ENCODE measurements at places on chromosomes 6 and 20. TPM values are rescaled to one million over a fixed set of nuclear protein-coding genes. Genes with fewer than 3 reads are reported as not detected.

Gene GUCA1A
- not detected for polyA plus RNA-seq

Gene SYNDIG1
- polyA plus RNA-seq, result not detected

Gene EGFL8
- 0.30 TPM for polyA plus RNA-seq

Gene MARCKS
- not detected for polyA plus RNA-seq

Gene KCNQ5
- polyA plus RNA-seq, result 4.6 TPM

Gene HLA-DRB1
- polyA plus RNA-seq, result 3.1 TPM

Gene HEY2
- polyA plus RNA-seq, result 0.14 TPM

Gene PLCB4
- polyA plus RNA-seq, result not detected

Gene WFDC5
- not detected for polyA plus RNA-seq

Gene CEP43
- polyA plus RNA-seq, result 3.3 TPM

Gene PDE7B
- polyA plus RNA-seq, result 0.75 TPM

Gene FOXF2
- polyA plus RNA-seq, result not detected

Gene PLCB1
- polyA plus RNA-seq, result 2.3 TPM

DNA sequence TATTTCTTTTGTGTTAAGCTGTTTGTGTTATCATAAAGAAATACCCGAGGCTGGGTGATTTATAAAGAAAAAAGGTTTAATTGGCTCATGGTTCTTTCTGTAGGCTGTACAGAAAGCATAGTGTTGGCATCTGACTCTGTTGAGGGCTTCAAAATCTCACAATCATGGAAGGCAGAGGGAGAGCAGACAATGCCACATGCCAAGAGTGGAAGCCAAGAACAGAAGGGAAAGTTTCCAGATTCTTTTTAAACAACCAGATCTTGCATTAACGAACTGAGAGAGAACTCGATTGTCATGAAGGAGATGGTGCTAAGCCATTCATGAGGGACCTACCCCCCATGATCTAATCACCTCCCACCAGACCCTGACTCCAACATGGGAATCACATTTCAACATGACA, 290.1 kb downstream of the BMP2 start:
- DNase-seq, result no peak

DNA sequence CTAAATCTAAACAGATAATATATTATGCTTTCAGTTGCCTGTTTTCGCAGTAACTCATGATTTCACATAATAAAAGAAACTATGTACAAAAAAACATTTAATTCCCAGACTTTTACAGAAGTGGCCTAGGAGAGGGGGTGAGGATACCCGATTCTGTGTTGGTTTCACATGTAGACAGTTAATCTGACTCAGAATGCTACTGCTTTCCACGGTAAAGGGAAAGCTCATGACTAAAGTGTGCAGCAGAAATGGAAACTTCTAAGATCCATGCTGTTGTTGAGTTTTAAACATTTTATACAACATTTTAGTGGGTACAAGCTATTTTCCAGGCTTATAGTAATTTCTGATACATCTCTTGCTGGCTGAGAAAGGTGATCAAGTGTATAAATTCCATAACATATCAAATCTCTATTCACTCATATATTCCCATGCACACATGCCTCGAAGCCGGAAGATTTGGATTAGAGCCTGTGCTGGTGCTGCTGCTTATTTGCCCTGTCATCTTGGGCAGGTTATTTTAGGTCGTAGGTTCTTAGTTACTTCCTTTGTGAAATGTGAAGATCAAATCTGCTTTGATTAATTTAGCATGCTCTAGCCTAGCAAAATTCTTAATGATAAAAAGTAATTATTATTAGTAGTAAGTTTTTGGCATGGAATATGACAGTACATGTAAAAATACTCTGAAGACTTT, 896.7 kb upstream of the MAP3K7 start:
- no peak for DNase-seq

- DNase-seq, result no peak
These were observed 99.6 kb downstream of the CEP57L1 start for GRCh38 chr6:109194880-109195279.

GRCh38 chr6:45327956-45328522, at the start of gene RUNX2:
RUNX2 (plus strand) TSS chr6:45328330; CDS start chr6:45328727, 397 bp downstream.
- no peak for DNase-seq

DNA sequence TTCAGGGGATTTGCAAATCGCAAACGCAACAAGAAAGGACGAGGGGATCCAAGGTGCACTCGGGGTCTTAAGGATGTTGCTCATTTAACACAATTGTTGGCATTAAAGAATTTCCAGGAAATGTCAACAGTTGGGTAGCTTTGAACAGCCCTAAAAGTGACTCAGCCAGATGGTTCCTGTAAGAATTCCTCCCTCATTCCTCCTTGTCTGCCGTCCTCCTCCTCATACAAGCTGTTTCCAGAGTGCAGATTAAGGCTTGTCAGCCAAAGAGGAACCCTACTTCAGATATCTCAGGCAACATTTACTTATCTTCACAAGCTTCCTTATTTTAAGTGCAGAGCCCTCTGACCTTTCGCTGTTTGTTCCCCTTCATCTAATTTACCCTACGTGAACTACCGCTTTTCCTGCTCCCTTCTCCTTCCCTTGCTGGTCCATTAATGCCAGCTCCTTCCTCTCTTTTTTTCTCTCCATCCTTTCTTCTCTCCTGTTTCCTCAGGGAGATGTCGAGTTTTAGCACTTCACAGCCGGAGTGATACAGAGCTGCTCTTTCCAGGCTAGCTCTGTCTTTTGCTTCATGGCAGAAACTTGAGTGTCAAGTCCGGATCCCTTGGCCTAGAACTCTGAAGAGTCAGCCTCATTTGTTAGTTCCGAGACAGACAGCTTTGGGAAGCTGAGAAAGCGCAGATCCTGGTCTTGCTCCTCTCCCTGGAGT, 26.1 kb upstream of the TBC1D7 start:
- DNase-seq, result no peak

DNA sequence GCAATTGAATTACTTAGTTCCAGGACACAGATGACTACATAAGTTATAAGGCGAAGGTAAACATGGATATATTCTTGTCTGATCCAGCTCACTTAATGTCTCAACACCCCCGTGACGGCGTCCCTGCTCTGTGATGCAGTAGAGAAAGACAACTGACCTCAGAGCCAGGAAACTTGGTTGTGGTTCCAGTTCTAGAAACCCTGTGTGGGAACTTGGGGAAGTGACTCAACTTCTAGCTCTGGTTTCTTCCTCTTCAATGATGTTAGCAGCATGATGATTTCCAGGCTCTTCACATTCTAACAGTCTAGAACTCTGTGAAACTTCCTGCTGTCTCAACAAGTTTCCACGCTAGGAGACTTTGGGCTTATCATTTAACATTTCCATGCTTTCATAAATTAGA, 18.4 kb downstream of the LAMA4 start:
- DNase-seq, result peak; percentile 50

DNA sequence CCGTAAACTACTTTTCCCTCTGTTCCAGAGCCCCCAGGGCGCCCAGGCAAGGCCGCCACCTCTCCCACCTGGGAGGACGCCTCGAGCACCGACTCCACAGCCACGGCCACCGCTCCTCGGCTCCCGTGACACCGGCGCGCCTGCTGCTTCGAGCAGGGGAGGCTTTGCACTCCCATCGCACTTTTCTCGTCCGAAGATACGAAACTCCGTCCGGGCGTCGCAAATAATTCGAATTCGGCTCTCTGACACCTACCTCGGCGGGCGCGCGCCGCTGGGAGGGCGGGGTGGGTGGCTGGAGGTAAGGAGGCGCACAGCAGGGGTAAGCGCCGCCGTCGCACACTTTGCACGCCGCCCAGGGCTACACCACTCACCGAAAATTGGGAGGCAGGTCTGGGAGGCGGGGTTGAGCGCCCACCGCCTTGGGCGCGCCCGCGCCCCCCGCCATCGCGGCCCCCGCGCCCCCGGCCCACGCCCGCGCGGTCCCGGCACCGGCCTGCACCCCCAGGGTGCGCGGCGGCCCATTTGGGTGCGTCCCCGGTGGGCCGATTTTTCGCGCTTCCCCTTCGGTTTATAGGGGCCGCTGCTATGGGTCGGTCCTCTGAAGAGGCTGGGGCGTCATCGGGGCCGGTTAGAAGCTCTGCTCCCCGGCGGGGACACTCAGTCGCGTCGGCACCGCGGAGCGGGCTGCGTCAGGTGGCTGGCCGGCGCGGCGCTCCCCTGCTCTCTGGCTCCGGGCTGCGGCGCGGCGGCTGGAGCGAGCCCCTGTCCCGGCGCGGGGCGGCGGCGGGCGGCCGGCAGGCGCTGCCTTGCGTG, 36.2 kb downstream of the GNAS start:
- DNase-seq, result peak; percentile 85

GRCh38 chr6:155310596-155310995, 3.7 kb downstream of the TFB1M start:
- no peak for DNase-seq

- no peak for DNase-seq
These were observed 8.9 kb downstream of the REV3L start for GRCh38 chr6:111474106-111474505.

DNA sequence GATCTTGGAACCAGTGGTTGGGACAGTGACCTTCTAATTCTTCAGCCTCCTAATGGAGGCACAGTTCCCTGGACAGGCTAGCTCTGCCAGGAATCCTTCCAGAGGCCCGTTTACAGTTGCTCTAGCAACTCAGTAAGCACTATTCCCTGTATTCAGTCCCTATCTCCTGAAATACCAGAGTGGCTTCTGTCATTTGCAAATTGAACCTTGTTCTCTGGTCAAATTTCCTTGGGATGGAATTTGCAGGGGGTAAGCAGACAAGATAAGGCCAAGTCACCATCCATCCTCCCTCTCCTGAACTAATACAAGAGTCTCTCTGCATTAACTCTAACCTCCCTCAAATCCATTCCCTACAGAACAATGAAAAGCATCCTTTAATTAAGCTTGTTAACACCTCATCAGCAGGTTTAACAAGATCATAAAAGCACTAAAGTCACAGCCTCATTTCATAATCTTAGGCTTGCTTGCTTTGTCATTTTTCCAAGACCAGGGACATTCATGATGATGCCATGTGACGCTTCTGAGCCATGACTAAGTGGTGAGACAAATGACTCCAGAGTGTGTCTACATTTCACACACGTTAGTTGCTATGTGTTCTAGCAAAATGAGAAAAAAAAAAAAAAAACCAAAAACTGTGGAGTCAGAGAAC, 37.1 kb downstream of the SLC22A23 start:
- DNase-seq, result no peak

- peak; percentile 71 for DNase-seq
These were observed 2.1 kb upstream of the NRN1 start for GRCh38 chr6:6008648-6009421.

GRCh38 chr20:1892119-1892385, 3.2 kb upstream of the SIRPA start:
- no peak for DNase-seq

DNA sequence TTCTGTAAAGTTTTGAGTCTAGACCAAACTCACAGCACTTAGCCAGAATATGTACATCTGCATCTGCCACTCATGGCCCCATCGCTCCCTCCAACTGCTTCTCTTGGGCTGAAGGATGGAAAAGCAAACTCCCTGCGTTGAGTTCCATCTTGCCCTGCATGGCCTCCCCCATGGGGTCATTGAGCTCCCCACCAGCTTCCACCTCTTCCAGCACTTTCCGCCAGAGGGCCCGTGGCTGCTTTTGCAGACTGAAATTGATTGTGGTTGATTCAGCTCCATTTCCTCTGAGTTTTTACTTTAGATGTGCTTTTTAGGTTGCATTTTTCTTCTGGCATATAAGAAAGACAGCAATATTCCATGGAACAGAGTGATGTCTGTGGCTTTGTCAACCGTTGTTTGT, 263.1 kb downstream of the ESR1 start:
- no peak for DNase-seq

GRCh38 chr20:34445177-34446065, 70.8 kb upstream of the DYNLRB1 start:
- DNase-seq, result no peak

DNA sequence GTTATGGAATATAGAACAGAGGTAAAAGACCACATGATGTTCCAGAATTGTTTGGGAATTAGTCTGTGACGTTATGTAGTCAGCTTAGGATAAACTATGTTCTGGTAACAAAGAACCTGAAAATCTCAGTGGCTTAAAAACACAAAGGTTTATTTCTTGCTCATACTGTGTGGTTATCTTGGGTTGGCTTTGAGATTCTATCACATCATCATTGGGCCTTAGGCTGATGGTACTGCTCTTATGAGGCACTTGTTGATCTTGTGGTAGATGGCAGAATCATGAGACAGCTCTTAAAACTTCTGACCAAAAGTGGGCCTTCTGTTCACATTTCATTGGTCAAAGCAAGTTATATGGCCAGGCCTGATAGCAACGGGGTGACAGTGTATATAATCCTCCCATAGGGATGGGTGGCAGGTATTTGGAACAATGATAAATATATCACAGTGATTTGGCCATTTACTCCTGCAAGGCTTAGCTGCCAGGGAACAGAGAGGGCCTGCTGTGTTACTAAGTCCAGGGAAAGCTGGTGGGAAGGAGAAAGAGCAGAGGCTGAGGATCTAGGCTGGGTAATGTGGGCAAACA, 13.5 kb downstream of the DHX35 start:
- no peak for DNase-seq

DNA sequence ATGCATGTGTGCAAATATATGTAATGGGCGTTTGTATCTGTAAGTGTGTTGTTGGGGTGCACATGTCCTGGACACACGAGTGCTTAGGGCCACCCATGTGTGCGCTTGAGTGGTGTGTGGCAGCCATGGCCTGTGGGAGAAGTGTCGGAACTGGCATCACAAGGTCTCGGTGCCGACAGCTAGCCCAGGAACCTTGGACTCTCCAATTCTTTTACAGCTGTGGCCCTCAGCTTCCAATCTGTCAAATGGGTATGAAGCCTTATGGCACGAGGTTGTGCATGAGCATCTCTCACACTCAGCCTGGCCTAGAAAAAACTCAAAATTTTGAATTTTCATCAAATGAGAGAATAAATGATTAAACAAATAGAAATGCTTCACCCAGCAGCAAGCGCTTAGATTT, 42.0 kb downstream of the SPDEF start:
- DNase-seq, result no peak

DNA sequence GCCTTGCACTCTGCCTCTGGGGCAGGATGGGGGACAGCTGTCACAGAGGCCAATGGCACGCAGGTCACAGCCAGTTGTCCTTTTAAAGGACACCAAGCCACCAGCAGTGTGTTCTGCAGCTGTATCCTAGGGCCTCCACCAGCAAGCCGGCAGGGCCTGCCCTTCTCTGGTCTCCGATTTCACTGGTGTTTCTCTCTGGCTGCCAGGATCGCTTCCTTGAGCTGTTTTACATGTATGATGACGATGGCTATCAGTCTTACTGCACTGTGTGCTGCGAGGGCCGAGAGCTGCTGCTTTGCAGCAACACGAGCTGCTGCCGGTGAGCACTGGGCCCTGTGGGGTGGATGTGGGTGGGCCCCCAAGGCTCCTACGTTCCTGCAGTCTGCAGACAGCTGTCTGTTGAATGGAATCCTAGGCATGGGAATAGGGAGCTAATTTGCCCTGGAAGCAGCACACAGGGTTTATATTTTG, 22.7 kb upstream of the MAPRE1 start:
- no peak for DNase-seq

- no peak for DNase-seq
These were observed 113.7 kb upstream of the BCLAF1 start for GRCh38 chr6:136403110-136403980.

GRCh38 chr20:32539817-32540675, 45.1 kb downstream of the NOL4L start:
- DNase-seq, result no peak
